Left forelimb (tissue), 1 donor: ENCODE measurements at places on chromosomes 1 and 21.

DNA sequence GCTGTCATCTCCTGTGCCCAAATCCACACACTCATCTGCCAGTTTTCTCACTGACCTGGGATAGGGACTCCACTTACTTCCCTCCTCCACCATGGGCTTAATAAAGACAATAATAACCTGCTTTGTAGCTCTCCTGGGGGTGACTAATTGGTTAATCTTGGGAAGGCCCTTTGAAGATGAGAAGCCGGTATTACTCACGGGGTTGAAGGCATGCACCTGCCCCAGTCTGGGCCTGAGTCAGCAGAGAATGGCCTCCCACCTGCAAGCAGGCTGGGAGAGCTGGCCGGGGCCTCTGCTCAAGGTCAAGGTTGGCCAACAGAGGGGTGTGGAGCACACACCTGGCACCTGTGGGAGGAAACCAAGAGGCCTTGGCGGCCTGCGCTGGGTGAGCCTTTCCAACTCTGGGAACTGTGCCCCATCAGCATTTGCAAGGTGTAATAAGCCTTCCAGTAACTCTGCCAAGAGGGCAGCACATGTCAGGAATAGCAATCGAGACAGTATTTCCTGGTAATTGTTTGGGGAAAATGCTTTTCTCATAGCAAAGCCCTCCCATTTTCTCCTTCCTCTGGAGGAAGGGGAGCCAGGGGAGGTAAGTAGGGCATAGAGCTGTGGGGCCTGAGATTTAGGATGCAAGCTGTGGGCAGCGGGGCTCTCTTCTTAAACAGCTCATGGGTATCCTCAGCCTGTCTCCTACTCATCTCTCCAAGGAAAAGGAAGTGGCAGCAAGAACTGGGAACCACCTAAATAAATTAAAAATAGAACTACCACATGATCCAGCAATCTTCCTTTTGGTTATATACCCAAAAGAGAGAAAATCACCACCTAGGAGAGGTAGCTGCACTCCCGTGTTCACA is 49.0 kb downstream of the TOMM20 start:
- DNase-seq, result no peak

DNA sequence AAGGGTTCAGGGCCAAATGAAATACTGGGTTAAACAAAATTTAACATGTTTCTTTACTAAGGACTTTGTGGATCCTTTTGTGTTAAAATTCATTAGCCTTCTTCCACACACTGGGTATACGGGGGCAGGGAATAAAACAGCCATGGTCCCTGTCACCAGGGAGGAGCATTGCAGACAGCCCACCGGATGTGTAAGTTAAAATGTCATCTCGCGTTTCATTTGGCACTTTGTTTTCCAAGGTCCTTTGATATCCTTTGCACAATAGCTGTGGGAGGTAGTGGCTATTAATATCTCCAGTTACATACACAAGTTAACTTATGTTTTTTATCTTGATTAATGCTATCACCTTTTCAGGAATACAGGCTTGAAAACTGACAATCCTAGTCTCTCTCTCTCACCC is 172.7 kb downstream of the BARHL2 start:
- no peak for DNase-seq

GRCh38 chr1:101136271-101136670 is 100.5 kb upstream of the S1PR1 start:
- no peak for DNase-seq

GRCh38 chr1:177937931-177938330 is 31.9 kb downstream of the SEC16B start:
- DNase-seq, result no peak

GRCh38 chr1:217067642-217068041 is 344.4 kb upstream of the ESRRG start:
- no peak for DNase-seq

GRCh38 chr1:33426916-33427315 is 4.0 kb downstream of the PHC2 start:
- no peak for DNase-seq
